ENCODE measurements at places on chromosomes 3 and 15.

- H3K4me1 ChIP-seq: peaks cover 10% of the 10 kb centered on the region
- no peaks in the 10 kb centered on the region for H3K27me3 ChIP-seq
- DNase-seq: no peak
- H3K36me3 ChIP-seq: no peaks in the 10 kb centered on the region
- no peak overlapping the region for H3K4me3 ChIP-seq
Measured at GRCh38 chr15:71455107-71455506, 339.8 kb downstream of the THSD4 start.

DNA sequence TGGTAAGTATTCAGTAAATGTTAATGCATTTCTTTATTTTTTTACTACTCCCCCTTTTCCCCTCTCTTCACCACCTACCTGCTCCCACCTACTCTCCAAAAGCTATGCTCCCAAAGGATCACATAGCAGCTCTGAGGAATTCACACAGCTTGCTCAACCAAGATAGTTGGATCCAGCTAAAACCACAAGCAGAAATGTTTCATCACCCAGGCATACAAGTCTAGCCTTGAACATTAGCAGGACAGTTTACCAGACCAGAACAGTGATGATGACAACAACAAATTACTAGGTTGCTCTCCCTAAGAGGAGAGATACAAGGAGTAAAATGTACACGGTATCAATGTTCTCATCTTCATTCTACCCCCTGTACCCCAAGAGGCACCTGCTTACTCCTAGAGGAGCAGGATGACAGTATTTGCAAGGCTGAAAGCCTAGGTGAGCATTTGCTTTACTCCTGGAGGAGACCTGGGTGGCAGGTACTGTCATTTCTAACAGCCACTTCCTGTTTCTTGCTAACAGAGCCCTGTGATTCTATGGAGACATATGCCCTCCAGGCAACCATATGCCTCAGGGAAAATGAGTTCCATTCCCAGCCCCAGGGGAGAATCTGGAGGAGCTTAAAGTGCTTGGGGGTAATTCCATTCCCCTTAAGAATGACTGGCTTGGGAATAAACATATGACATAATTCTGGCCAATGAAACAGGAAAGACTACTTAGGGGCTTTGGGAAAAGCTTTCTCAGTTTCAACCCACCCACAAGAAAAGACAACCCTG lies 237.5 kb downstream of the NTRK3 start:
- DNase-seq: no peak
- H3K27me3 ChIP-seq: peaks cover 8% of the 10 kb centered on the region

- H3K4me1 ChIP-seq: peaks cover 14% of the 10 kb centered on the region
- H3K27me3 ChIP-seq: no peaks in the 10 kb centered on the region
- H3K27ac ChIP-seq: peak overlapping the region; percentile 14
- H3K4me3 ChIP-seq: peak overlapping the region; percentile 26
- no peaks in the 10 kb centered on the region for H3K36me3 ChIP-seq
Measured at GRCh38 chr15:53448232-53449015, 311.0 kb downstream of the WDR72 start.

DNA sequence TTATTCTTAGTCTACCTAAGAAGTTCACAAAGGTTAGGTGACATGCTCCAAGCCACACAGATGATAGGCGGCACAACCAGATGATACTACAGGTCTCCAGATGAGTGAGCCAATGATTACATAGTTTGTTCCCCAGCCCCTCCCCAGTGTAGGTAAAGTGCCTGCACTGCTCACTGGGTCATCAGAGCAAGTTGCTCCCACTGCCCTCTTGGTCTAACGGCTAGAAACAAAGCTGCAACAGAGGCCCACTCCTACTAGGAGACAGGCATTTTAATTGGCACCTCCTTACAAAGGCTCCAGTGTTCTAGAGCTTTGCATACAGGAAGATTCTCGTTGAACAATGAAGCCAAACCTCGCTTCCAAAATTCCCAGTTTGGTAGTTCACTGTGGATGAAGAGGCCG lies 47.3 kb downstream of the TMEM44 start:
- no peaks in the 10 kb centered on the region for H3K4me1 ChIP-seq
- DNase-seq: no peak
- peaks cover 19% of the 10 kb centered on the region for H3K36me3 ChIP-seq

GRCh38 chr3:60555686-60556354 lies 695.4 kb downstream of the FHIT start:
- no peaks in the 10 kb centered on the region for H3K36me3 ChIP-seq
- H3K27me3 ChIP-seq: no peaks in the 10 kb centered on the region
- DNase-seq: peak; percentile 75

- H3K27ac ChIP-seq: no peak overlapping the region
- H3K27me3 ChIP-seq: no peaks in the 10 kb centered on the region
- no peaks in the 10 kb centered on the region for H3K36me3 ChIP-seq
- peaks cover 4% of the 10 kb centered on the region for H3K4me1 ChIP-seq
- DNase-seq: no peak
Measured at GRCh38 chr3:136545664-136546268, 206.4 kb downstream of the STAG1 start.

GRCh38 chr15:80260551-80260950 lies 8.5 kb upstream of the CTXND1 start:
- H3K36me3 ChIP-seq: no peaks in the 10 kb centered on the region
- H3K4me3 ChIP-seq: no peak overlapping the region
- peak; percentile 44 for DNase-seq
- H3K27ac ChIP-seq: no peak overlapping the region

- no peaks in the 10 kb centered on the region for H3K4me1 ChIP-seq
- H3K27ac ChIP-seq: no peak overlapping the region
- H3K27me3 ChIP-seq: peaks cover 24% of the 10 kb centered on the region
- no peak for DNase-seq
- no peak overlapping the region for H3K4me3 ChIP-seq
- H3K36me3 ChIP-seq: no peaks in the 10 kb centered on the region
Measured at GRCh38 chr3:114645392-114645791, 351.6 kb downstream of the TIGIT start.

GRCh38 chr3:38555926-38556325 lies 59.8 kb downstream of the EXOG start:
- H3K36me3 ChIP-seq: no peaks in the 10 kb centered on the region
- H3K27me3 ChIP-seq: no peaks in the 10 kb centered on the region
- DNase-seq: peak; percentile 26
- H3K4me1 ChIP-seq: no peaks in the 10 kb centered on the region
- no peak overlapping the region for H3K4me3 ChIP-seq

DNA sequence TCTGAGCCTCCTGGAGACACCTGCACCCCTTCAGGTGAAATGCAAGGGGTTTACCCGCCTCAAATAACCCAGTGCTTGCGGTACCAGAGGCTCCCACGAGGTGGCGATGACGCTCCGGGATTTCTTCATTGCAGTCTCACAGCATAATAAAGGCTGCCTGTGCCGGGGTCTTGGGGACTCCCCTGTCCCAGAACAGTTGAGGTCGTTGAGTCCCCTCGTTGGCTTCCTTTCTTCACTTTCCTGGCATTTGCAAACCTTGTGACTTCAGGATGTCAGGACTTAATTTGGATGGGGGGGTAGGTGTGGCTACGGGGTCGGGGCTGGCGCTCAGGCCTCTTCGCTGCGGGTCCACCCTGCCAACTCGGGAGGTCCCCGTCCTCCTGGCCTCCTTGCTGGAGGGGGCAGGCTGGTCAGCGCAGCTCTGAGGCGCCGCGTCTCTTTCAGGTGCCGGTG lies 1.3 kb downstream of the GNAT1 start:
- H3K4me3 ChIP-seq: no peak overlapping the region
- peak; percentile 97 for DNase-seq
- no peak overlapping the region for H3K27ac ChIP-seq

DNA sequence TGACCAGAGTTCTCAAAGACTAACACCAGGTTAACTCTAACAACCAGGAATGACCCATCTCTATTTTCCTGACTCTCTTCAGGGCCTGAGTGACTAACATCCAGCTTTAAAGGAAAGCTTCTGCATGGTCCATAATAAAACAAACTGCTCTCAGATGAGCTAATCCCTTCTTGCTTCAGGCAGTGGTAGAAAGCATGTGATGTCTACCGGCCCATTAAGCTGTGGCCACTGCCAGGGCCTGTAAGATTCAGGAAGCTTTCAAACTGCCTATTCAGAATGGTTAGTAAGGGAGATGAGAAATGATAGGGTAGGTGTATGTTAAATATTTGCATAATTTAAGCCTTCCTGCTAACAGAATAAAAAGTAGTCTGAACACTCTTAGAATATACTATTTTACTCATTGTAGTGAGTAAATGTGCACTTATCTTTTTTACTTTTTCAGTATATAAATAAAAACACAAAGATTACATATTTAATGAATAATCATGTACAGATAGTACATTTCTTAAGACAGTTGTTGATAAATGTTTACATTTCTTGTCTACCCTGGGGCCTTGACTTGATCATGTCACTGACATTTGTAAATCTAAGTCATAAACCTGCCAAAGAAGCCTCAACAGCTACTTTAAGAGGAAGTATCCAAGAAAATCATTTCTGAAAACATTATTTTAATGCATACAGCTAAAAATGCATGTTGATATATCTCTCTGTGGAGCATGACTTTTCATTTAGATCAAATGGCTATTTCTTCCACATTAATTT lies 222.0 kb downstream of the MCTP2 start:
- no peak overlapping the region for H3K27ac ChIP-seq
- DNase-seq: no peak
- no peak overlapping the region for H3K4me3 ChIP-seq

DNA sequence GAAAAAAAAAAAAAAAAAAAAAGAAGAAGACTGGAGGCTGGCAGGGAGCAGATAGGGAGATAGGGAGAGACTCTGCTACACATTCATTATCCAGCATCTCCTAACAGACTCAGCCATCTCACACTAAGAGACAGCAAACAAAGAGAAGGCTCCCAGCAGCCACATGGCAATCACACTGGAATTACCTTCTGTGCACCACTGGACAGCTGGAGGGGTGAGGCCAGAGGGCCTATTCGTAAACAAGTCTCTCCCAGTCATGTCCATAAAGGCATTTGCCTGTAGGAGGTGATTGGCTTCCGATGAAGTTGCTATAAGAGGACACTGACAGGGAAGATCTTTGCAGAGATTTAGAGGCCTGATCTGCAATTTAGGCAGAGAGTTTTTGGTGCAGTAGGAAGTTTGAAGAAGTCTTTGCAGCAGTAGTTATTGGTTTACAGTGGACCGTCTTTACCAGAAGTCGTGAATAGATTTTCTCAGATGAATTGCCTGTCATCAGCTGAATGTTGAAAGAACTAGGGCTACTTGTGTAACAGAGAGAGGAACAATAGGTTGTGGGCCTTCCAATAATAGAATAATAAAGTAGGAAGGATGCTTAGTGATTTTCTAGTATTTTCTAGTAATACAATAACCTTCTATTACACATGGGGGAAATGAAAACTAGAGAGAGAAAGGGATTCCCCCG lies 89.7 kb downstream of the TP63 start:
- H3K27me3 ChIP-seq: peaks cover 13% of the 10 kb centered on the region
- H3K4me3 ChIP-seq: no peak overlapping the region
- peaks cover 6% of the 10 kb centered on the region for H3K4me1 ChIP-seq
- no peak overlapping the region for H3K27ac ChIP-seq

GRCh38 chr3:53244271-53244670 lies 11.6 kb downstream of the TKT start:
- DNase-seq: no peak
- H3K4me3 ChIP-seq: no peak overlapping the region
- no peak overlapping the region for H3K27ac ChIP-seq
- no peaks in the 10 kb centered on the region for H3K27me3 ChIP-seq
- H3K4me1 ChIP-seq: peaks cover 4% of the 10 kb centered on the region

GRCh38 chr15:79180318-79180717 lies 89.7 kb upstream of the RASGRF1 start:
- no peaks in the 10 kb centered on the region for H3K27me3 ChIP-seq
- no peaks in the 10 kb centered on the region for H3K36me3 ChIP-seq
- H3K4me1 ChIP-seq: no peaks in the 10 kb centered on the region

GRCh38 chr3:135154186-135154585 lies 359.1 kb downstream of the EPHB1 start:
- peaks cover 38% of the 10 kb centered on the region for H3K27me3 ChIP-seq
- H3K4me1 ChIP-seq: no peaks in the 10 kb centered on the region
- no peak for DNase-seq

- H3K36me3 ChIP-seq: no peaks in the 10 kb centered on the region
- no peak overlapping the region for H3K4me3 ChIP-seq
- peaks cover 13% of the 10 kb centered on the region for H3K4me1 ChIP-seq
- no peaks in the 10 kb centered on the region for H3K27me3 ChIP-seq
Measured at GRCh38 chr3:27533261-27533607, 49.0 kb upstream of the SLC4A7 start.

DNA sequence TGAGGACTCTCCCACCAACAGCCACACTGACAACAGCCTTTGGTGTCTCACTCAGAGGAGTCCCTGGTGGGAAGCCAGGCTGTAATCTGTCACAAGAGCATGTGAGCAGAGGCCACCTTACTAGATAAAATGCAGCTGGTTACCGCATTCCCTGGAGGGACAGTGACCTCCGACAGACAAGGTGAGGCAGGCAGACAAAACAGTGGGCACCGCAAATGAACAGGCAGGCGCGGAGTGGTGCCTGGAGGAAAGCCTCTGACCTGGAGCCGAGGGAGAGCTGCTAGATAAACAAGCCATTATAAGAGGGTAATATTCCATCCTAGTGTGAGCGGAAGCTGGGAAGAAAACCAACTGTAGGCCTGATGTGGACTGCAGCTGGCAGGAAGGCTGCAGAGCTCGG lies 736.4 kb downstream of the FHIT start:
- no peaks in the 10 kb centered on the region for H3K36me3 ChIP-seq
- no peaks in the 10 kb centered on the region for H3K27me3 ChIP-seq
- no peak overlapping the region for H3K27ac ChIP-seq
- no peak for DNase-seq
- no peak overlapping the region for H3K4me3 ChIP-seq

- no peak for DNase-seq
- peaks cover 15% of the 10 kb centered on the region for H3K4me1 ChIP-seq
- no peaks in the 10 kb centered on the region for H3K27me3 ChIP-seq
Measured at GRCh38 chr3:58419780-58420507, 13.7 kb downstream of the PDHB start.

All from endodermal cell (in vitro differentiated cells).